ENCODE measurements at places on chromosomes 11 and 22.

DNA sequence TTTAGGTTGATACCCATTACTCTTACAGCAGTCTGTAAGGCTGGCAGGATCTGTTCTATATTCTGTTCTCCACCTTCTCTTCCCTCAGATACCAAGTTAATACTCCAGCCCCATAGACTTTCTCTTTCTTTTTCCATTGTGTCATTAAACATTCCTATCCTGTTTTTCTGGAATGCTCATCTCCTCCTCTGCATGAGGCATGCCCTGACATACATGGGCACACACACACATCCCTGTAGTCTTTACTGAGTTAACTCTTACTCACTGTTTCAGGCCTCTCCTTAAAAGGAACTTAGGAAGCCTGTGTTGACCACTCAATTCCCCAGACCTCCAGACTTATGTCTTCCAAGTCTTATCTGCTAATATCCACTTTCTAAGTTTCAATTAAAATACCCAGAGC is 476.8 kb downstream of the METTL15 start:
- DNase-seq = no peak

- no peak for DNase-seq
These were observed 22.0 kb upstream of the ACER3 start for GRCh38 chr11:76838678-76839068.

DNA sequence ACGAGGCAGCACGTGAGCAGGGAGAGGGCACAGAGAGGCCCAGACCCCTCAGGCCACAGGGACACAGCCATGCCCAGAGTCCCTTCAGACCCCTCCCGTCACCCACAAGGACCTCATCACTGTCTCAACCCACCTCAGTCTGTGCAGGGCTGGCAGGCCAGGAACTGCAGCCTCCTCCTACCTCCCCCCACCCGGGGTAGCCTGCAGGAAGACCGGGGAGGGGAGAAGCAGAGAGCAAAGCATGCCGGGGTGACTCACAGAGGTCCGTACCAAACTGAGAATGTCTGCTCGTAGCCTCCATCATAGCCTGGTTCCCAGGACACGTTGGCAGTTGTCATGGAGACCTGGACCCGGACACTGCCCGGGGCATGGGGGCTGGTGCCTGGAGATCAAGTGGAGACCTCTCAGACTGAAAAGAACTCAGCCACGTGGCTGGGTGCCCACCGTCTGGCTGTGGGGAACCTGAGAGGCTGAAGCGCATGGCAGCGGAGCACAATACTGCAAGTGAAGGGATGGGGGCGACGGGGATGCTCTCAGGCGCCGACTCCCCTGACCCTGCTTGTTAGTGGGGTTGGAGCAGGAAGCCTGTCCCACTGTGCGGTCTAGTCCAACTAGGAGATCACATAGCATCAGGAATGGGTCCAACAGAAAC is 27.2 kb downstream of the IGSF9B start:
- DNase-seq = no peak

DNA sequence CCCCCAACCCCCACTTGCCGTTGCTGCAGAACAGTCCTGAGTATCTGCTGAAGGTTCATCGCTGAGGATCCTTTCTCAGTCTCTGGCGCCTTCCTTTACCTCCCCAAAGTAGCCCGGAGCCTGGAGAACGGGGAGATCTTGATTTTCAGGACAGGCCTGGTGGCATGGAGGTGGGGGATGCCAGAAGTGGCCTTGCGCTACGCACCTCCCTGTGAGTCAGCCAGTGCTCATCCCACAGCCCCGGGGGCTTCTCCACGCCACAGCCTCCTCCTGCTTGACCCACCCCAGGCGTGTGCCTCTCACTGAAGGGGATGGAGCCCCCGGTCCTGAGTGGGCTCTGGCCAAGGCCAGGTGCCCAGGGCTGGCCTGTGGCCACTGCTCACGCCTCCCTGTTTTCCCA is 339.6 kb downstream of the TBC1D22A start:
- no peak for DNase-seq

DNA sequence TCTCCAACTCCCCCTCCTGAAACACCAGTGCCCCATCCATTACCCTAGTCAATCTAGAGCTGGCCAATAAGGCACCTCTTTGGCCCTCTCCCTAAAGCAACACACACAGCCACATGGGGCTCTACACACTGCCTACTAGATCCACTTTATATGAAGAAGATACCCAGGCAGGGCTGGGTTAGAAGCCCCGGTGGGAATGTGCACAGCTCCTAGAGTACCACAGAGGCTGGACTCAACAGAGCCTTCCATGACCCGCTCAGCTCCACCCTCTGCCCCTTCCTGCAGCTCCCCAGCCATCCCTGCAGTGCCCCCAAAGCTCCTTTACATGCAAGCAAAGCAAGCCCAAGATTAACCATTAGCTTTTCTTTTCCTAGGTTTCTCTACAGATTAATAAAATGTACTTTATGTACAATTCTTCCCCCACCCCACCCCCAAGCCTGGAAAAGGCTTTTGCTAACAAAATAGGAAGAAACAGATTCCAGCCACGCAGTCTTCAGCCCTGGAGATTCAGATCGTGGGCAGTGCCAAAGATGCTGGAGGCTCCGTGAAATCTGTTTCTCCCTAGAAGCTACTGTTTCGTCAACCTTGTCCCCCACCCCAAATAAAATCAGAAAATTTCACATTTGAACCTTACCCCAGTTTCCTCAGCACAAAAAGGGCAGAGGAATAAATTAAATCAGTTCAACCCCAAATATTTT is 51.8 kb downstream of the IGSF9B start:
- peak; percentile 16 for DNase-seq

- no peak for DNase-seq
These were observed 309.8 kb downstream of the TTC28 start for GRCh38 chr22:28369854-28370253.

- no peak for DNase-seq
These were observed 13.7 kb upstream of the TSG101 start for GRCh38 chr11:18540207-18541009.

- DNase-seq = no peak
These were observed 3.0 kb downstream of the FRMD8 start for GRCh38 chr11:65389294-65389980.

GRCh38 chr11:115581871-115582639 is 77.8 kb upstream of the CADM1 start:
- no peak for DNase-seq

Data from activated CD4-positive, CD25-positive, alpha-beta regulatory T cell treated with anti-CD3 and anti-CD28 coated beads, Interleukin-2, amount 50 U/mL, for 72 hours (primary cell).